ENCODE measurements at places on chromosomes 5 and 9.
A peak's percentile ranks its signal among the peaks of the same experiment; 100 is the strongest.

DNA sequence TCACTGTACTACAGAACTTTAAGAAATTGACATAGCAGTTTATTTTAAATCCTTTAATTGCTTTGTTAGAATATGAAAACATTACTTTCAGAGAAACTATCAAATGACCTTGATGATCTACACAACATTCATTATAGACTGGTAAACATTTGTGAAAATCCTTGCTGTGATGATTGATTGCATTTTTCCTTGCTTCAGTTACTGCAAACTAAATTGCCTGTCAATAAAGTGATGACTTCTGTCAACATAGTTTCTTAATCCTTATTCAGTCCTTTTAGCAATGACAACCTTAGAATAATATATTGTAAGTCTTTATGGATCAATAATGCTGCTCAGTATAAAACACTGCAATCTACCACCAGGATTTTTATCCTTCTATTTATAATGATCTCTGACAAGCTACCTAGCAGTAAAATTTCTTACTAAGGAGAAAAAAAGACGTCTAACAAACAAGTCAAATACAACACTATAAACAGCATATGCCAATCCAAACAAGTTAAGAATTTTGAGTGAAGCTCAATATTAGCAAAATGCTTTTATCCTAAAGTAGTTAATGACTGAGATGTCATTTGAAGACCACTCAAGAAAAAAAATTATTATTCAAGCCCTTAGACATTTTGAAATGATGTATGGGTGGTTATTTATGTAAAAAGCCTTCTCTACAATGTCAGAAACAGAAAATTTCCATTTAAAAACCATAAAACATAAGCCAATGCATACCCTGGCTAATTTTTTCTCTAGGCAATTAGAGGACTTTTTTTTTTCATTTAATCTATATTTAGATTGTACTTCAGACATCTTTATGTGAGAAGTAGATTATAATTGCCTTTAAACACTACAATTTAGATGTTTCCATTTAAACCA is 105.5 kb downstream of the FBXL17 start:
- DNase-seq: no peak

DNA sequence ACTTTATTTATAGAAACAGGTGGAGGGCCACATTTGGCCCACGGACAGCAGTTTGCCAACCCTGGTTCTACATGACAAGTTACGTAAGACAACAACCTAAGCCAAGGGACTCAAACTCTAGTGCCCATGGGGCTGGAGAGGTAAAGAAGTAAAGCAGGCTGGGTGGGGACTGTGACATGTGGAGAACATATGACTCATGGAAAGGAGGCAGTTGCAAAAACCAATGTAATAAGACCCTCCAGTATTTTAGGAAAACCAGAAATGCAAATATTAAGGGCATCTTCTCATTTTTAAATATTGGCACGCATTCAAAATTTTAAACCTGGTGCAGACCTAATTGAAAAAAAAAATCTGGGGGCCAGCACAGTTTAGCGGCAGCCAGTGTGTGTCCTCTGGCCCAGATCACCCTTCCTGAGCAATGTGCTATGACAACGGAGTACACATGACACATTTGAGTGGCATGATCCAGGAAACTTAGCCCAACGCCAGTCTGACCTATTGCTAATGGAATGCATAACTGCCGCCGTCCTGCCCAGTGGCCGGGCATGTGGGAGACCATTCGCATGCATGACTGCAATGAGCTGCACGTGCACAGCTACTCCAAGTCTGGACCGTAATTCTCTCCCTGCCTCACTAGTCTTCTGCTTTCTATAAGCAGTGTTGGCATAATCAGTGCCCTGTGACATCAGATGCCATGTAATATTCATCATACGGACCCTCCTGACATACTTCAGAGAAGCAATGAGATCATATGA is 97.2 kb downstream of the SH3TC2 start:
- peak; percentile 92 for DNase-seq

DNA sequence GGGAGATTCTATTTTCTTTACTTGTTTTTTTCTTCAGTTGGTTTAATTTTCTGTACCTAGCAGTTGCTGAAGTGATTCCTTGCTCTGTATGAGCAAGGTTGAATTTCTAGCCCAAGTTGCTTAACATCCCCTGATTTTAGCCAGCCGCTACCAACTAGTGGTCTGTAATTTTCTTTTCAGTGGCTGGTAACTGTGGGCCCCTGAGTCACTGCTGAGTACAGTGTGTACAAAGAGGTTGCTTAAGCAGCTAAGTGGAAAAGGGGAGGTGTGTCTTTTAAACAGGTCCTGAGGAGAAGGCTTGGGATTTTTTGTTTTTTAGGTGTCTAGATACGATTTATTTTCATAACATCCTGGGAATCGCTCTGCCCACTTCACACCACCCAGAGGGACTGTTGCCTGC is 254.7 kb downstream of the NR3C1 start:
- DNase-seq: no peak

DNA sequence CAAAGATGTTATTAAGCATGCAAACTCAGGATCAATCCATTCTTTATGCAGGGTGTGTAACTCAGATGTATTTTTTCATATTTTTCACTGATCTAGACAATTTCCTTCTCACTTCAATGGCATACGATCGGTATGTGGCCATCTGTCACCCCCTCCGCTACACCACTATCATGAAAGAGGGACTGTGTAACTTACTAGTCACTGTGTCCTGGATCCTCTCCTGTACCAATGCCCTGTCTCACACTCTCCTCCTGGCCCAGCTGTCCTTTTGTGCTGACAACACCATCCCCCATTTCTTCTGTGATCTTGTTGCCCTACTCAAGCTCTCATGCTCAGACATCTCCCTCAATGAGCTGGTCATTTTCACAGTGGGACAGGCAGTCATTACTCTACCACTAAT is 435 bp downstream of the OR1J4 start:
- no peak for DNase-seq

- no peak for DNase-seq
Measured at GRCh38 chr5:120817044-120817985, 353.2 kb downstream of the PRR16 start.

GRCh38 chr9:79152306-79152705 is 419.5 kb upstream of the TLE4 start:
- no peak for DNase-seq

DNA sequence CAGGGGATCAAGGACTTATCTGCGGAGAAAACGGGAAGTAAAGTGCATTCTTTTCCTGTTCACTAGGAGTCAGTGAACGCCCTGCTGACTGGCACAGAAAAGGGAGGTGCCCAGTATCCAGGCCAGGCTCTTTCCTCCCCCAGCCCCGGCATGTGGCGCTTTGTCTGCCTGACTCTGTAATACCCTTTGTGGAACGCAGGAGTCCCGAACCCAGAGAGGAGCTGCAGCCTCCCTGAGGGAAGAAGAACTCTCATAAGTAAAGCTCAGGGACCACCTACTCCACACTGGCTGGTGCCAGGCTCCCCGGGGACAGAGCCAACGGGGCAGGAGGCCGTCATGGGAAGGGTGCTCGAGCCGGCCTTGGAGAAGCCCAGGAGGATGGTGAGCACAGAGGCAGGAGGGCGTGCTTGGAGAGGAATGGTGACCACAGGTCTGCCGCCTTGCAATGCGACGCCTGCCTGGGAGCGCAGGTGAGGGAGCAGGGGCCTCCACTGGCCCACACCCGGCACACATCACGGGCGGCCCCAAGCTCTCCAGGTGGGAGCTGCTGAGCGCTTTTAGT is 31.5 kb downstream of the VAV2 start:
- no peak for DNase-seq

DNA sequence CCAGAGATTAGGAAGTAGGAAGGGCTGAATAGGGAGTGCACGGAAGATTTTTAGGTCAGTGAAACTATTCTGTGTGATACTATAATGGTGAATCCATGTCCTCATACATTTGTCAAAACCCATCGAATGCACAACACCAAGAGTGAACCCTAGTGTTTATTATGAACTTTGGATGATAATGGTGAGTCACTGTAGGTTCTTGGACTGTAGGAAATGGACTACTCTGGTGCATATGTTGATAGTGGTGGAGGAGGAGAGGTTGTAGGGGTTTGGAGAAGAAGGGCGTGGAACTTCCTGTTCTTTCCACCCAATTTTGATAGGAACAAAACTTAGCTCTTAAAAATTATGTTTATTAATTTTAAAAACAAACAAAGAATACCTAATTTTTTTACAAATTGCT is 14.3 kb downstream of the CTSL start:
- DNase-seq: no peak

All from HFF-Myc (cell line).